ENCODE measurements at places on chromosomes 13 and 19. TPM values are rescaled to one million over a fixed set of nuclear protein-coding genes. Genes with fewer than 3 reads are reported as not detected.

Gene CYSLTR2
- 9.8 TPM for total RNA-seq

Gene GPC6
- 2.6 TPM for total RNA-seq

Gene F10
- 5.2 TPM for total RNA-seq

Gene HSD17B14
- 1.0 TPM for total RNA-seq

Gene KIR2DL3
- not detected for total RNA-seq

Gene OVOL3
- total RNA-seq = not detected

Gene TUBA3C
- total RNA-seq = 0.16 TPM

Gene STRN4
- total RNA-seq = 51.4 TPM

Gene SBK2
- 12.7 TPM for total RNA-seq

Gene SPIB
- not detected for total RNA-seq

Gene SULT2B1
- total RNA-seq = 0.43 TPM

Gene GPR4
- total RNA-seq = 5.4 TPM

Gene ELANE
- 1.6 TPM for total RNA-seq

Gene NFIX
- total RNA-seq = 159 TPM

Gene IL11
- not detected for total RNA-seq

Gene EBI3
- total RNA-seq = 0.73 TPM

Gene BCL3
- total RNA-seq = 18.3 TPM

Gene ZNF761
- total RNA-seq = 3.8 TPM

Gene CATSPERD
- total RNA-seq = not detected

Gene ADPRHL1
- 468 TPM for total RNA-seq

Gene ADM5
- total RNA-seq = 0.84 TPM

Gene TNFRSF19
- total RNA-seq = 36.5 TPM

Gene SIGLEC9
- total RNA-seq = 2.9 TPM

Gene MYH14
- 99.3 TPM for total RNA-seq

Gene FLT3
- total RNA-seq = not detected

Gene ZNF497
- total RNA-seq = 0.19 TPM

Gene GARIN5A
- 2.2 TPM for total RNA-seq

Gene MBD3L3
- not detected for total RNA-seq

Data from Right ventricle myocardium inferior (tissue), 1 donor.